ENCODE measurements at places on chromosomes 1 and 21.

DNA sequence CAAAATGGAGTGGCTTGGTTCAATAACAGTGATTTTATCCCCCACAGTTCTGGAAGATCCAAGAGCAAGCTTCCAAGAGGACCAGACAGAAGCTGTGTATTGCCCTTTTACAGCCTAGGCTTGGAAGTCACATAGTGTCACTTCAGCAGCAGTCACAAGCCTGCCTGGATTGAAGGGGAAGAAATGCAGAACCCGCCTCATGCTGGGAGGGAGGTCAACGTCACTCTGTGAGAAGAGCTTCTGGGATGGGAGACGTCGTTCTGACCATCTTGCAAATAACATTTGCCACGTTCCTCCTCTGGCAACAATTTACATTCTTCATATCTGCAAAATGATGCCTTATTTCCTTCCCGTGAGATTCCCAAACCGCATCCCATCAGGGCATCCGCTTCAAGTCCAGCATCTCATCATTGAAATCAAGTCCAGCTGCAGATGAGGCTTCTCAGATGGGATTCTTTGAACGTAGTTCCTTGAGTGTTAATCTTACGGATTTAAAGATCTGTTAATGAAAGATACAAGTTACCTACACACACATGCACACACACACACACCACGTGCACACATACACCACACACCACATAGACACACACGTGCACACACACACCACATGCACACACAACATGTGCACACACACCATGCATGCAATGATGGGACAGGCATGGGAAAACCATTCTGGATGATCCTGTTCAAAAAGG lies 23.9 kb upstream of the KIF1B start:
- no peak for DNase-seq

- no peak for DNase-seq
These were observed 18.8 kb upstream of the PIGM start for GRCh38 chr1:160050619-160051018.

DNA sequence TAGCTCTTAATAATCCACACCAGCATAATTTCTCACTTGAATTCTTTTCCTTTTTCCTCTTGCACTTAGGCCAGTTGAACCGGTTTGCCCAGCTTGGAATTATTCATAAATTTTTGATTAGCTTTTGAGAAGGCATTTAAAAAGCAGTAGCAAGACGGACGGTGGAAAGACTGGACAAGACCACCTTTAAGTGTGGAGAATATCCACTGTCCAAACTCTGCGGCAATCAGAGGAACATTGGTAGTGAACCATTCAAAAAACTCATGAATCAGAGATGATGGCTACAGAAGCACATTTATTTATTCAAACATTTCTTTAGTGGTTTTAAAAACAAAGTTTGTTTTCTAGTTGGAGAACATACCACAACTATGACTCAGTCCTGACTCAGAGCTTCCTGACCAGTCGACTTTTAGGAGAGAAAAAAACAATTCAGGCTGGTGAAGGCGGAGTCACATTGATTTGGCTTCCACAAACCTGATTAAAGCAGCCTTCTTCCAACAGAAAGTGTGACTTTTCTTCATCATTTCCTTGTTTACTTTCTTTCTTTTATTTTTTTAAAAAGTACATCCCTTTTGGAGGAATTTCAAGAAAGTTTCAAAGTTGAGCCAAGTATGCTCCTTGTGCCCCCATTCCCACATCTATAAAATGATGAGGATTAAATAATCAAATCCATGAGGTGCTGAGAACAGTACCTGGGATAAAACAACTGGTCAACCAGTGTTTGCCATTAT lies 128.8 kb downstream of the ADSS2 start:
- peak; percentile 51 for DNase-seq

GRCh38 chr1:206960676-206961386 lies 9.4 kb downstream of the FCAMR start:
- no peak for DNase-seq

DNA sequence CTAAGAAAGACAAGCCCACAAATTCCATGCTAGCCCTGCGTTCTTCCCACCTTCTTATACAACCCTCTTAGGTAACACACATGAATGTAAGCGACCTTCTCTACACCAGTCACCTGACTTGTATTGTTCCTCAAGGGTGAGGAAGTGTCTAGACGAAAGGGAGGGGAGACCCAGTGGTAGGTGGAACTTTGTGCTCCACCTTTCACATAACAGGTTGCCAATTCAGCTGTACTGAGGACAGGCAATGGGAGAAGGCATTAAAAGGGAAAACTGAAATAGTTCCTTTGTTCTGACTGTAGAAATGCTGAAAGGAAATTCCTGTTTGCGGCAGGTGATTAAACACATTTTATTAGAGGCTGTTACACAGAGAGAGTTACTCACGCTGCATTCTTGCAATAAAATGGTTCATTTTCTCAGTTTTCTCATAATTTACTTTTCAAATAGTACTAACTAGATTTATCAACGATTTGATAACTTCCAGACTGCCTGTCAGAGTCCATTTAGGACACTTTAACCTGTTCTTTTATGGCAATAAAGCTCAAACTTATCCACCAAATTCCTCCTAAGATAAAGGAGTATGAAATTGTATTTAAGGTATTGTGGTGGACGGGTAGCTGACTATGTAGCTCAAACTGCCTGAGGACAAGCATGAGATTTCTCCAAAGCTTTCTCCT lies 17.8 kb upstream of the CHRM3 start:
- DNase-seq, result no peak

DNA sequence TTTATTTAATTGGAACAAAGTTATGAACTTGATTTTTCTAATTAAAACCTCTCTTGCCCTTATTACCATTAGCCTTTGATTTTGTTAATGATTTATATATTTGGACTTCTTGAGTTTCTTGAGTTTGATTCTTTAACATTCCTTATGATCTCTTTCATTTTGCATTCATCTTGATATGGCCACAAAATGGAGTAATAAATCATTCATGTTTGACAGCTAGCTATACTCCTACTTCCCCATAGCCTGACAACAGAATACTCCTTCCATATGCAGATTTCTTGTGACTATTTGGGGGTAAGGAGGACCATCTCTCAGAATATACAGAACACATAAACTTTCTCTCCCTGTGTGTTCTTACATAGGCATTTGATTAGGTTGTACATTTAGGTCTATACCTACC lies 119.6 kb downstream of the SYT14 start:
- DNase-seq, result no peak

Measured in Kasumi-1 (cell line).